ENCODE measurements at places on chromosomes 12 and 14.

DNA sequence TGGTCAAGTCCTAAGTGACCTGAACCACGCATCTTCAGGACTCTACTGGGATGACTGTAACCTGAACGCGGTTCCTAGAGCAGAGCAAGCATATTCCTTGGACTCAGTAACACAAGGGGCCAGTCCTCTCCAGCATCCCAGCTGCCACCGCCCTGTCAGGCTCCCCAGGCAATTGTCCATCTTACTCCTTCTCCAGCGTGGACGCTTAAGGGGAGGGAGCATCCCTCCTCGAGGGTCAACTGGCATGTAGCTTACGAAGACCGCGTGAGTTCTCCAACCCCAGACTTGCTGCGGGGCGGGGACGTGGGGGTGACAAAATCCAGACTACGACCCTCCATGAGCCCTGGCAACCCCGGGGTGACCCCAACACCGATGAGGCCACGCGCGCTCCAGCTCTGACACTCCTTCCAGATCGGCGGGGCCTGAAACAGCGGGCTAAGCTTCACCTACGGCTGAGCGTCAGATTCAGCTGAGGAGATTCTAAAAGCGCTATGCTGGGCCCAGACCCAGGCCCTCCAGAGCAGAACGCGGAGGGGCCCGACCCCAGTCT is 846 bp upstream of the MTHFD1 start:
- DNase-seq: peak; percentile 5

- DNase-seq: peak; percentile 84
These were observed 81.1 kb downstream of the PELI2 start for GRCh38 chr14:56199095-56199981.

DNA sequence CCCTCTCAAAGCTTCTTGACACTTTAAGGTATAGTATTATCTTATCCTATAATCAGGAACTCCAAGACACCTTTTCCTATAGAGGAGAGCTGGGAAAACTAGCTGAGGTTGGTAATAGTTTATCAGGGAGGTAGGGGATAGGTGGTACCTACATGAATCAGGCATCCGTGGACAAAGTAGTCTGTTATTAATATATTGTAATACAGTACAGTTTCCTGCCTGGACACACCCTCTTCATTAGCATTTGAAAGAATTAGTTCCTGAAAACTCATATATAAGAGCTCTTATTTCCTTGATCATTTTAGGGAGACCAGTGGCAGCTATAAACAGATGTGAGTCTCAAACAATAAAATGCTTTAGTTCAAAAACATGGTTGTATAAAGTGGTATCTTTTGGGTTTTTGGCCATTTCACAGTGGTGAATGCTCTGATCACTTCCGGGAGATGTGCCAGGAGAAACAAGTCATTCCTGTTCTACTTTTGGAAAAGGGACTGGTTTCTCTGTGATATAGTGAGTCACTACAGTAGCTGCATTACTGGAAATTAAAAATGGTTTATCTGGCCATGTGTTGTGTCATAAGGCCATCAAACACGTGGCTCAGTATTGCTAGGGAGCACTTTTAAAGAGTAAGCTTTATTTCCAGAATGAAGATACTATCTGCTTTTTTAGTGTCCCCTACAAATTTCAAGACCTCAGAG is 98.1 kb downstream of the KLRB1 start:
- DNase-seq: no peak

DNA sequence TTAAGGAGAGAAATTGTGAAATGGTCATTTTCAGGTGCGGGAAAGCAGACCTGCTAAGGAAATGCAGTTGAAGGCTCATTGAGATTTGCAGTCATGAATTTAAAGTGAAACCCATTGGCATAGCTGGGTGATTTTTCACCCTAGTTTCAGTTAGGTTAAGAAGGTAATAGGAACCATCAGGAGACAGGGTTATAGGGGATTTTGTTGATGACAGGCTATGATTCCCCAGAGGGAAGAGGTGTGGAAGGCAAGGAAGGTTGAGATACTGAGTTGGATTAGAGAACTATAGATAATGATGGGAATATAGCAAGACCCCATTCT is 22.7 kb upstream of the BMAL2 start:
- no peak for DNase-seq

DNA sequence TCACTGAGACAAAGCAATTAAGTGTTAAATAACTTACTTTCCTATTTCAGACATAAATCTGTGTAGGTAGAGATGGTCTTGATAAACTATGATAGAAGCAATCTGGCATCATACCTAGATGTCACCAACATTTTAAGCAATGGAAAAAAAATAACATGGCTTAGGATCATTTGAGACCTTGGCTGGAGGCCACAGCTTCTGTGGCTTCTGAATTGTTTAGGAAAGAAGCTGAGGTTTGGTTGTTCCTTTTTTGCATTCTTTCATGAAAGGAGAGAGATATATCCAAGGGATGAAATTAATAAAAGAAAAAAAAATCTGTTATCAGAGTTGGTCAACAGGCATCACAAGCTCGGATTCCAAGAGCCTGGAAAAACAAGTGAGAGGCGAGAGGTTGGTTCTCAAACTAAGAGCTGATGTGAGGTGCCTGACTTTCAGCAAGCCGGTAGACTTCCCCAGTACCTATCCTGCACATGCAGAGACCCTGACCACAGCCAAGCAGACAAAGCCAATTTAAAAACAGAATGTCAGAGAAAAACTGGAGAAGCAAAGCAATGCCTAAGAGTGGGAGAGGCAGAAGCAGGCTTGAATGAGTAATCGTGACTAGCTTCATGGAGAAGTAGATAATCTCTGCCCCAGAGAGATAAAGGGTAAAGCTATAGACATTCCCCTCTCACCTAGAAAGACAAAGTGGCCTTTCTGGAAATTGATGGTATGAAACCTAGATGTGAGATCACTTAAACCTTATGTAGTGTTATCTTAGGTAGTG is 43.4 kb upstream of the ST8SIA1 start:
- no peak for DNase-seq
